ENCODE measurements at places on chromosomes 5 and 9.

GRCh38 chr9:98132806-98133631 is 14.0 kb upstream of the TRIM14 start:
- DNase-seq, result no peak

GRCh38 chr5:115737452-115737851 is 79.0 kb downstream of the CDO1 start:
- no peak for DNase-seq

DNA sequence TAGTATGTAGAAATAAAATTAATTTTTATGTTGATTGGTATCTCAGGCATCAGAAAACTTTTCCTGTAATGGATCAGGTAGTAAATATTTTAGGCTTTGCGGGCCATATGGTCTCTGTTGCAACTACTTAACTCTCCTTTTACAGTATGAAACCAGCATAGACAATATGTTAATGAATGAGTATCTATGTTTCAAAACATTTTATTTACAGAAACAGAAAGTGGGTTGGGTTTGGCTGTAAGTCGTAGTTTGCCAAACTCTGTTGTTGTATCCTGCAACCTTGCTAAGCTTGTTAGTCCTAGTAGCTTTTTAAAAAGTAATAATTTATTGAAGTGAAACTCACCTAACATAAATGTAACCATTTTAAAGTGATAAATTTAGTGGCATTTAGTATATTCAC is 132.1 kb downstream of the NR3C1 start:
- DNase-seq, result no peak

DNA sequence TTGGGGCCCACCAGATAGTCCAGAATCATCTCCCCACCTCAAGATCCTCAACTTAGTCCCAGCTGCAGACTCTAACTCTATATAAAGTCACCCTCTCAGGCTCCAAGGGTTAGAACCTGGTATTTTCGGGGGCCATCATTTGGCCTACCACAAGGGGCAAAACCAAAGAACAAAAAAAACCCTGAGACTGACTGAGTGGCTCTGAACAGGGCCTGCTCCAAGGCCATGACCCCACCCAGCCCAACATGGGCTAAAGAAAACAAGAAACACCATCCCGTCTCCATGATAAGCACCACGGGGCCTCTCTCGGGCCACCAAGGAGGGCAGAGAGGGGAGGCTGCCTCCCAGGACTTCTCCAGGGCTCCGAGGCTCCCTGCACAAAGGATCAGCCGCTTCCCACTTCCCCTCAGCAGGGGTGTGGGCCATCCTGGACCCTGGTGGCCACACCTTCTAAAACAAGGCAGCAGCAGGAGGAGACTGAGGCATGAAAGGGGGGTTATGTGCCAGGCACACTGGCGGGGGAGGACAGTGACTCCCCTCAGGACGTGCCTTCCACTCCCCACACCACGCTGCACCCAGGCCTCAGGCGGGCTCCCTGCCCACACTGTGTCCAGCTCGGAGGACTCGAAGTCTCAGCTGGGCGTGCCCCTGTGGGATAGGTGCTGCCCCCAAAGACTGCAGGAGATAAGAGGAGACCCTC is 51.5 kb downstream of the SEMA4D start:
- DNase-seq, result no peak

DNA sequence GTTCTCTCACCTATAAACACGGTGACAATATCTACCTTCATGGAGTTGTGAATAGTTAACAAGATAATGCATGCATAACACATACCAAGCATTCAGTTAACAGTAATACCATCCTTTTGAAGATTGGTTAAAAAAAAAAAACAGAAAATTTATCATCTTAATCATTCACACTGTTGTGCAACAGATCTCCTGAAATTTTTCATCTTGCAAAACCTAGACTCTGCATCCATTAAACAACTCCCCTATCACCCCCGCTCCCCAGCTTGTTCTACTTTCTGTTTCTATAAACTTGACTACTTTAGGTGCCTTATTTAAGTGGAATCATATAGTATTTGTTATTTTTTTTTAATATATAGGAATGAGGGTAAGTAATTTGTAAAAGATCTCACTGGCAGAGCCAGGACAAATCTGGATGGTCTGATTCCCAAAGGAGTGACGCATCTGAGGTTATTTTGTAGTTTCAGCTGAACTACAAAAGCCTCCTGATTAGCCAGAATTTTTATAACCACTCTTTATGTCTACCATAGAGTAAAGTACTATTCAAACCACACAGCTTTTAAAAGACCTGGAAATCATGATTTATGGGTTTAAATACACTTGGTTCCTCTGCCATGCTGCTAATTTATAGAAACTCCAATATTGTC is 93.0 kb downstream of the FANCC start:
- DNase-seq, result no peak

GRCh38 chr5:56161439-56161823 is 71.7 kb downstream of the ANKRD55 start:
- no peak for DNase-seq

- no peak for DNase-seq
These were observed 69.5 kb upstream of the GARNL3 start for GRCh38 chr9:127194881-127195713.

GRCh38 chr5:133894143-133894542 is 74.3 kb downstream of the C5orf15 start:
- no peak for DNase-seq

- DNase-seq, result no peak
These were observed 7.6 kb downstream of the MLLT3 start for GRCh38 chr9:20614602-20615216.

Measured in NB4 (cell line).